ENCODE measurements at places on chromosomes 7 and 10.

GRCh38 chr7:116633131-116633988 lies 38.6 kb upstream of the MET start:
- no peak for DNase-seq

DNA sequence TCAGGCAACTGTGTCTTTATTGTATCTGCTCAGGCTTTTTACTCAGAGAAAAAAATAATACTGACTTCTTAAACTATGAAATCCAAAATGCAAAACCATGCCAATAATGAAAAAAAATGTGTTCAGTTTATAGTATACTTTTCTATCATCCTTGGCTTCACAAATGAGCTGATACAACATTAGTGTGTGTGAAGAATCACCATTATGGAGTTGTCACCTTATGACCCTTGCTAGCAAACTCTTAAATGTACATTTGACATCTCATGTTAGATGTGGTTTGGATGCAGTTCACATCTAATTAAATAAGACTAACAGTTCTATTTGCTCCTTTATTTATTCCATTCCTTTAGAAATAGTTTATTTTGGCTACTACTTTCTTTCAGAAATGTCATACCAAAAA lies 4.2 kb upstream of the OR2A2 start:
- DNase-seq: no peak

DNA sequence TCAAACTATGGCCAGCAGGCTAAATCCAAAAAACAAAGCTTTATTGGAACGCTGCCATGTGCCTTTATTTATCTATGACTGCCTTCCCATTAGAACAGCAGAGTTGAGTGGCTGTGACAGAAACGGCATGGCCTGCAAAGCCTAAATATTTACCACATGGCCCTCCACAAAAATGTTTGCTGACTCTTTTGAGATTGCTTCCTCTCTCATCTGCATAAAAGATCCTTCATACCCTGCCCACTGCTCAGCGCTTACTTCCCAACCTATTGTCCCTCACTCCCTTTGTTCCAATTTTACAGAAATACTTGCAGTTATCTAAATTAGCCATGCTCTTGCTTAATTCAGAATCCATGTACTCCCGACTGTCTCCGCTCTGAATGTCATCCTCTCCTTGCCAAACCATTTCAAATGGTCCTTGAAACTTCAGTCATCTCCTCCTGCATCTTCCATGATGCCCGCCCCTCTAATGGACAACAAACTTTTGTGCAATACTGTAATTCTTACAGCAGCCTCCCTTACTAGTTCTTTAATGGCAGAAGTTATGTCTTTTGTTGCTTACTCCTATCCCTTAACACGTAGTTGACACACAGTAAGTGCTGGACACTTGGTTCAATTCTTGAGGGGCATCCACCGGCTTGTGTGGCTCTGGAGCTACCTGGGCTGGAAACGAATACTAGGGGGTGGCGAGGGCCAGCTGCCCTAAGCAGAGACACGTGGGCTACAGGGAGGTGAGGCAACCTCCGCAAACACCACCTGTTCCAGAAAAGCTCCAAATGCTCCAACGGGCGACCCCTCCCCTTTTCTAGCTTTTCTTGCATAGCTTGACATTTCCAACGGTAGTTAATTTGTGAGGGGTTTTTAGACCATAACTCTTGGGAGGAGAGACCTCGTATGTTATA lies 832 bp downstream of the XRCC2 start:
- DNase-seq: peak; percentile 53

DNA sequence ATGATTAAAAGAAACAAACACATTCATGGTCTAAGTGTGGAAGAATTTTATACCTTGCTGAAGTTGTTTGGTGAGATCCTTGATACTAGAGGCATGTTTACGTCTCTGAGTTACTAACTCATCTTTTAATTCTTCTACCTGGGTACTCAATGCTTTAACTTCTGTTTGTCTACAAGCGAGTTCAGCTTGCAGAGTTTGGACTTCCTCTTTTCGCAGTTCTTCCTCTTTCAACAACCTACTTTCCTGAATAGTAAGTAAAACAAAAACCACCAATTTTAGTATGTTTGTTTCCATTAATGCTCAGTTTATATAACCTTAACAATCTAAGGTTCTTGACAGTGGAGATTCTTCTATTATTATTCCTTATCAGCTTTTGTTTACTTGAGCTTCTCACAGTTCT lies 42.9 kb downstream of the CCDC186 start:
- no peak for DNase-seq

DNA sequence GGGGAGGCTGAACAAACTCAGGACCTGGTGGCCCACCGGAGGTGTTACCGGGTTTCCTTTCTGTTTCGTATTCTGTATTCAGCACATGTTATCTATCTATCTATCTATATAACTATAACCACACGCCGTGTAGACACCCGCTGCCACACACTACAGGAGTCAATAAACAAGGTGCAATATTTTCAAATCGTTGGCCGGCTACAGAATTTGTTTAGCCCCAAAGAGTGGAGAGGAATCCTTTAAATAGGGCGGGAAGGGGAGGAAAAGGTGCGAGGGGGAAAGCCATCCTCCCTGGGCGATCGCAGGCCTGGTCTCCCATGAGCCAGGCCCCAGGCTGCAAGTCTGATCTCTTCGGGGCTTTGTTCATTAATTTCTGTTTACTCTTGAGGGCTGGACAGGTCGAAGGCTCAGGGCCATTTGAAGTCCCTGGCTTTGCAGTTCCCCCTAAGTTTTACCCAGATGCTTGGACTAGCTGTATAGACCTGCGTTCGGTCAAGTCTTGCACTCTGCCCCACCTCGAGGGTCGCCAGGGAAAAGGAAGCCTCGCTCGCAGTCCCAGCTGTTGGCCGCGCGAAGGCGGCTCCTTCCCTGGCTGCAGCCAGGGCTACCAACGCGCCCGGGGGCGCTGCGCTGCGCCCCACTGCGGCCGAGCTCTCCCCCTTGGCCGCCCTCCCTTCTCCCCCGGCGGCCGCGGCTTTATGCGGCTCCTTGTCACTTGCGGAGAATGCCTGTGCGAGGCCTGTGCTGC lies 3.8 kb downstream of the NKX2-3 start:
- no peak for DNase-seq
